ENCODE measurements at places on chromosomes 7 and 10.
A peak's percentile ranks its signal among the peaks of the same experiment; 100 is the strongest.

- no peaks in the 10 kb centered on the region for H3K4me1 ChIP-seq
- H3K27me3 ChIP-seq, result peaks cover 25% of the 10 kb centered on the region
- H3K4me3 ChIP-seq, result no peak overlapping the region
- DNase-seq, result no peak
These were observed 51.7 kb upstream of the LEP start for GRCh38 chr7:128189231-128189930.

GRCh38 chr7:43631559-43631958 lies 48.7 kb downstream of the STK17A start:
- H3K27ac ChIP-seq, result no peak overlapping the region
- no peak overlapping the region for H3K4me3 ChIP-seq
- no peaks in the 10 kb centered on the region for H3K27me3 ChIP-seq

- H3K27me3 ChIP-seq, result no peaks in the 10 kb centered on the region
- peaks cover 26% of the 10 kb centered on the region for H3K4me1 ChIP-seq
- H3K27ac ChIP-seq, result peak overlapping the region; percentile 74
- DNase-seq, result peak; percentile 24
- H3K4me3 ChIP-seq, result no peak overlapping the region
- peaks cover 11% of the 10 kb centered on the region for H3K36me3 ChIP-seq
These were observed 53.5 kb upstream of the AGBL3 start for GRCh38 chr7:134932707-134933370.

- H3K4me3 ChIP-seq, result no peak overlapping the region
- H3K36me3 ChIP-seq, result no peaks in the 10 kb centered on the region
- H3K4me1 ChIP-seq, result no peaks in the 10 kb centered on the region
- no peak overlapping the region for H3K27ac ChIP-seq
These were observed 516.5 kb downstream of the AUTS2 start for GRCh38 chr7:70114806-70115205.

GRCh38 chr7:47549916-47550315 lies 32.0 kb downstream of the TNS3 start:
- no peak overlapping the region for H3K4me3 ChIP-seq
- H3K27ac ChIP-seq, result no peak overlapping the region
- H3K27me3 ChIP-seq, result no peaks in the 10 kb centered on the region
- H3K36me3 ChIP-seq, result peaks cover 5% of the 10 kb centered on the region
- no peak for DNase-seq

GRCh38 chr7:91193141-91193540 lies 71.1 kb upstream of the FZD1 start:
- no peaks in the 10 kb centered on the region for H3K36me3 ChIP-seq
- no peaks in the 10 kb centered on the region for H3K27me3 ChIP-seq
- peaks cover 3% of the 10 kb centered on the region for H3K4me1 ChIP-seq
- H3K27ac ChIP-seq, result no peak overlapping the region
- H3K4me3 ChIP-seq, result no peak overlapping the region

DNA sequence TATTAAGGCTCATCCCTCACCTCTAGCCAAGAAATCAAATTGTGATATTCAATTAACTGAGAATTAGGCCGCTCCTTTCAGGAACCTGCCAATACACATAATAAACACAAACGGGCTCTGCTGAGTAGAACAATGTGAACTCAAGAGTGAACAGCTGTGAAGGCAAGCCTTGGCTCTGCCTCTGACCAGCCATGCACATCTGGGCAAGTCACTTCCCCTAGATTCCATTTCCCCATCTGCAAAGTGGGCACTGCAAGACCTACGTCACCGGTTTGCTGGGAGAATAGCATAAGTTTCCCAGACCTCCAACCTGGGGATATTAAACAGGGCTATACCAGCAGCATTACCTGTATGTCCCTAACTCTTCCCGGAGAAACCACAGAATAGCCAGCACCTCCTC lies 355.2 kb downstream of the TNS3 start:
- H3K4me1 ChIP-seq, result peaks cover 5% of the 10 kb centered on the region
- no peak overlapping the region for H3K4me3 ChIP-seq
- H3K36me3 ChIP-seq, result no peaks in the 10 kb centered on the region
